Esophagus squamous epithelium (tissue), 5 donors: ENCODE measurements at places on chromosomes 3 and 15.

- DNase-seq: no peak
- no peaks in the 10 kb centered on the region for H3K4me1 ChIP-seq
- H3K27ac ChIP-seq: no peak overlapping the region
- H3K36me3 ChIP-seq: no peaks in the 10 kb centered on the region
- H3K4me3 ChIP-seq: no peak overlapping the region
Measured at GRCh38 chr3:7669641-7670040, 808.7 kb downstream of the GRM7 start.

DNA sequence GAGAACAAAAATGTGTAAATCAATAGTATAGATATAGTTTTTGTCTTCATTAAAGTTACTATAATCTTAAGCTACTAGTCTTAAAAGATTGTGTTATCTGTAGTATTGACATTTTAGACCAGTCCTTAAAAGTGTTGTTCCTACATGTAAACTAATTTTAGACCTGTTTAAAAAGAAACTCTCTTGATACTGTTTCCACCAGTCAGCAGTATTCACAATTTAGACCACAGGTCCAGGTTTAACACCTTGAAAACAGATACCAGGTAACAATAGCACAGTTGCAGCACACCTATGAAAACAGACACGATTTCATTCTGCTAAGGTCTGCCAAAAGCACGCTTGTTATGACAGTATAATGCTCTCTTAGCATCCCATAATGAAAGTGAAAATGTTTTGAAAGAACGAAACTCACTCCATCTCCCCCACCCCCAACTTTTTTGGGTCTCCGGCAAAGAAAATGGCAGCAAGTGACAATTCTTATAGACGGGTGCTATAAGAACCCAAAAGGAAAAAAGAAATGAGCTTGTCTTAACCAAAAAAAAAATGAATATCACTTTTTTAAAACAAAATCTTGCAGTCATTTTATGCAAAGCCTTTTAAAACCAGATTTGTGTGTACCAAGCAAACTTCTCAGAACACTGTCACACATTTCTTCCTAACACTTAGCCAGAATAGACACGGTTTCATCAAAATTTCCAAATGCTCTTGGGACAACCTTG lies 1.6 kb downstream of the EIF4E3 start:
- DNase-seq: no peak
- H3K27me3 ChIP-seq: no peaks in the 10 kb centered on the region
- peak overlapping the region; percentile 92 for H3K4me3 ChIP-seq
- no peaks in the 10 kb centered on the region for H3K36me3 ChIP-seq

DNA sequence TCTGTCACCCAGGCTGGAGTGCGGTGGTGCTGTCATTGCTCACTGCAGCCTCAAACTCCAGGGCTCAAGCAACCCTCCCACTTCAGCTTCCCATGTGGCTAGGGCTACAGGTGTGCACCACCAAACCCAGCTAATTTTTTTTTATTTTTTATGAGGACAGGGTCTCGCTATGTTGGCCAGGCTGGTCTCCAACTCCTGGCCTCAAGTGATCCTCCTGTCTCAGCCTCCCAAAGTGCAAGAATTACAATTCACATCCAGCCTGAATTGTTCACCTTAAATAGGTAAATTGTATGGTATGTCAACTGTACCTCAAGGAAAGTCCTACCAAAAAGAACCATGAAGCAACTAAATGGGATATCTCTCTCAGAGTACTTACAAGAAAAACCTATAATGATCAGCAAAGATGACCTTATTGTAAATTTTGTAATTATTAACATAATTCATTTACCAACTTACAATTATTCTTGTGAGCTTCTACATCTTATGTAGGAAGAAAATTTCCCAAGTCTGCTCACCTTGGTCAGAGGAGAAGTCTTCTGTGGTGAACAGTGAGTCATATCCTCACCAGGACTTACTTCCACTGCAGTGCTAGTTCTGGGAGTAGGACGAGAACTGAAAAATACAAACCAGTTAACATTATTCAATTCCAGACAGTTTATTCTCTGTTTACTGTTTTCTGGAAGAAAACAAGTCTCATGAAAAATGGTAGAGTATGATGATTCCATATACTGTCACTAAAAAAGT lies 54.4 kb downstream of the ULK4 start:
- no peak overlapping the region for H3K4me3 ChIP-seq
- H3K4me1 ChIP-seq: no peaks in the 10 kb centered on the region
- H3K27me3 ChIP-seq: no peaks in the 10 kb centered on the region
- H3K36me3 ChIP-seq: peaks cover 34% of the 10 kb centered on the region
- no peak for DNase-seq
- no peak overlapping the region for H3K27ac ChIP-seq

GRCh38 chr3:168312984-168313383 lies 217.3 kb upstream of the GOLIM4 start:
- no peak for DNase-seq
- no peaks in the 10 kb centered on the region for H3K27me3 ChIP-seq
- no peaks in the 10 kb centered on the region for H3K36me3 ChIP-seq
- no peaks in the 10 kb centered on the region for H3K4me1 ChIP-seq

- no peaks in the 10 kb centered on the region for H3K36me3 ChIP-seq
- no peaks in the 10 kb centered on the region for H3K4me1 ChIP-seq
- no peak overlapping the region for H3K27ac ChIP-seq
- no peak overlapping the region for H3K4me3 ChIP-seq
- no peaks in the 10 kb centered on the region for H3K27me3 ChIP-seq
- no peak for DNase-seq
Measured at GRCh38 chr3:157464321-157464720, 27.7 kb downstream of the PTX3 start.

GRCh38 chr3:11373235-11373634 lies 101.0 kb downstream of the ATG7 start:
- no peaks in the 10 kb centered on the region for H3K27me3 ChIP-seq
- no peak for DNase-seq
- H3K36me3 ChIP-seq: no peaks in the 10 kb centered on the region
